ENCODE measurements at places on chromosomes 2 and 18.

DNA sequence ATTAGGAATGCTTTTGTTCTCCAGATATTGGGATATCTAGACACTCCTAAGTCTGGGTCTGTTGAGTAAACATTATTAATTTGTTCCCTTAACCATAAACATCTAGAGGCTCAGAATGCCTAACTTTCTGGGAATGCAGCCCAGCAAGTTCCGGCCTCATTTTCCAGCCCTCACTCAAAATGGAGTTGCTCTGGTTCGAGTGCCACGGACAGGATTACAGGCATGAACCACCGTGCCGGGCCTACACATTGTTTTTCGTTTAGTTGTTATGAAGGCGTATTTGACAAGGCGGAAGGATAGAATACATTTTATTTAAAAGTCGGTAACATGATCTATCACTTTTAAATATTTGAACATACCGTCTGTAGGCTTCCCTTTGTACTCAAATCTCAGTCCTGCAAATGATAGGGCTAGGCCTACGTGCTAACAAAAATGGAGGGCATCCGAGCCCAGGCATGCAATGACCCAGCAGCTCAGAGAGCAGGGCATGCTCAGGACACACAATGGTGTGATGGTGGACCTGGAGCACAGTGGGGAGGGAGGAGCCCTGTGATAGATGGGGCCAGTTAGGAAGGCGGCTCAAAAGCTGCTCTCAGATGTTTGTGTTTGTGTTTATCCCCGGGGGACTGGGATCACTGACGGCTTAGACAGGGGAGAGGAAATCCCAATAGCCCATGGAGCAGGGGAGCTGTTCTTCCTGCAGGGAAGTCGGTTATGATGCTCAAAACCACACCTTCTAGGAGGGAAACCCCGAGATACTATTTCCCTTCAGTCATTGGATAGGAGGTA, 2.9 kb upstream of the SCYGR1 start:
- DNase-seq, result no peak

DNA sequence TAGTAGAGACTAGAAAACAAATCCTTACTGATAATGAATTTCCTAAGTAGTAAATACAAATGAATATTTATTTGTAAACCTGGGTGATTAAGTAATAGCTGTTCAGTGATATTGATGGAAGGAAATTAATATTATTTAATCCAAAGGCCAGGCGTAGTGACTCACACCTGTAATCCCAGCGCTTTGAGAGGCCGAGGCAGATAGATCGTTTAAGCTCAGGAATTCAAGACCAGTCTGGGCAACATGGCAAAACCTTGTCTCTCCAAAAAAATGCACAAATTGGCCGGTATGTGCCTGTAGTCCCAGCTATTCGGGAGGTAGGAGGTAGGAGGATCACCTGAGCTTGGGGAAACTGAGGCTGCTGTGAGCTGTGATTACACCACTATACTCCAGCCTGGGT, 228.2 kb downstream of the NEDD4L start:
- no peak for DNase-seq

GRCh38 chr2:223797811-223798721, 39.3 kb downstream of the AP1S3 start:
- DNase-seq, result no peak

- no peak for DNase-seq
Observed at GRCh38 chr2:143564419-143564818, 435.2 kb downstream of the ARHGAP15 start.

DNA sequence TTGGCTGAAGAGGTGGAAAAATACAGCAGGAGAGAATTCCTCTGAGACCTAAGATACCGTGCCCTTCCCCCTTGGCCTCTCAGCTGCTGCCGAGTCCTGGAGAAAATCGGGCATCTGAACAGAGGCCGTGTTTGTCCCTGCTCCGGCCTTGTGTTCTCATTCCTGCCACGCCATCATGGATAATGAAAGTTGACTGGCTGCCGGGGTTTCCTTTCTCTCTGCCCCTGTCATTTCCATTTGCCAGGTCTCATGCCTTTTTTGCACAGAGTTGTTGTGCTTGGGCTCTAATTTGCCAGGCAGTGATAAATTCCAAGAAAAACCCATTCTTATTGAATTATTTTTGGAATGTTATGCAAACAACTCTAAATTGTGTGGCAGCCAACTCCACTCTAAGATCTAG, 496.9 kb upstream of the TNP1 start:
- no peak for DNase-seq

DNA sequence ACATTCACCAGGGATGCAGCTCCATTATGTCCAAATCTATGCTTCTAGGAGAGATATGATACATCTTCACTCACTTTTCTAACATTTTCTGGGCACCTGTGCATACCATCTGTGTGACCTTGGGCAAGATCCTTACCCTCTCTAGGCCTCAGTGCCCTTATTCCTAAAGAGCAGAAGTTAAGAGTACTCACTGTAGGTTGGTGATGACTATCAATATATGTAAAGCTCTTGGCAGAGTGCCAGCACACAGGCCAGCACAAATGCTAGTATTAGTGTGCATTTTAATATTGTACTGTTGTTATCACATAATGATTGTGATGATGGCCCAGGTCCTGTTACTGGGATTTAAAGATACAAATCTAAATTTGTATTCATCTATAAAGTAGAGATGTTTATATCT, 199.2 kb downstream of the RAD51AP2 start:
- DNase-seq, result no peak

GRCh38 chr2:121662656-121663055, 13.4 kb upstream of the CLASP1 start:
- no peak for DNase-seq

DNA sequence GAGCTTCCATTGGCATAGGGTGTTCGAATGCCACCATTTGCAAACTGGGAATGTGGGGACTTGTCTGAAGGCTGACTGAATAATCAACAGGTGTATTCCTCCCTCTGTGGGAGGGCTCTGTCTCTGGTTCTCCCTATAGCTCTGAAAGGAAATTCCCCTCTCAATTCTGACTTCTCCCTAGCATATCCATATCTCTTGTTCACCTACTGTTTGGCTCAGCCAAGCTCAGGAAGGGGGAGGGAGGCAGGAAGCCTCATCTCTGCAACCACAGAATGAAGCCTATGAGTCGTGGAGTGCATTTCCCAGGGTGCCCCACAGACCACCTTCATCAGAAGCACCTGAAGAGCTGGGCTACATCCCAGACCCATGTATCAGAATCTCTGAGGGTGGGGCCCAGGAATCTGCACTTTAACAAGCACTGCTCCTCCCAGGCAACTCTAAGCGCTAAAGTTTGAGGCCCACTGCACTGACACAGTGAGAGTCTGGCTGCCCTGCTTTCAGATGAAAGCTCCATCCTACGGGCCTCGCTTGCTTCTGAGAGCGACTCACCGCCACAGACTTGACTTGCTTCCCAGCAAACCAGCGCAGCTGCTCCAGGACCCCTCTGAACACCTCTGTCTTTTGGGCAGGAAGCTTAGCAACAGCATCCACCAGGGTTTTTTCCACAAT, 32.0 kb downstream of the XDH start:
- DNase-seq, result no peak

GRCh38 chr18:13612196-13612997, 114.0 kb downstream of the FAM210A start:
- DNase-seq, result peak; percentile 81

DNA sequence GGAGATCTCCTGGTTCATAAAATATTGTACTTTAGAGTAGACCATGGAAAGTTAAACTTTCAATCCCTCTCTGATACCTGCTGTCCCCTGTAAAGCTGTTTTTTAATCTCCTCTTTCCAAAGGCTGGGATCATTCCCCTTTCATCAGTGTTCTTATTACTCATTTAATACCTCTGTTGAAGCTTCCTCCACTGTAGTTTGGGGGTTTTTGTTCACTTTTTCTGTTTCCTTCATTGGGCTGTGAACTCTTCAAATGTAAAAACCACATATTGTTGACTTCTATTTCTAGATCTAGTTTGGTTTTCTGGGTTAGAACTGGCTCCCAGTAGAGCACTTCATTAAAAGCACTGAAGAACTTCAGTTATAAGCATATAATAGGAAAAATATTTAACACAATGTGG, 598.1 kb downstream of the RNF144A start:
- DNase-seq, result no peak

DNA sequence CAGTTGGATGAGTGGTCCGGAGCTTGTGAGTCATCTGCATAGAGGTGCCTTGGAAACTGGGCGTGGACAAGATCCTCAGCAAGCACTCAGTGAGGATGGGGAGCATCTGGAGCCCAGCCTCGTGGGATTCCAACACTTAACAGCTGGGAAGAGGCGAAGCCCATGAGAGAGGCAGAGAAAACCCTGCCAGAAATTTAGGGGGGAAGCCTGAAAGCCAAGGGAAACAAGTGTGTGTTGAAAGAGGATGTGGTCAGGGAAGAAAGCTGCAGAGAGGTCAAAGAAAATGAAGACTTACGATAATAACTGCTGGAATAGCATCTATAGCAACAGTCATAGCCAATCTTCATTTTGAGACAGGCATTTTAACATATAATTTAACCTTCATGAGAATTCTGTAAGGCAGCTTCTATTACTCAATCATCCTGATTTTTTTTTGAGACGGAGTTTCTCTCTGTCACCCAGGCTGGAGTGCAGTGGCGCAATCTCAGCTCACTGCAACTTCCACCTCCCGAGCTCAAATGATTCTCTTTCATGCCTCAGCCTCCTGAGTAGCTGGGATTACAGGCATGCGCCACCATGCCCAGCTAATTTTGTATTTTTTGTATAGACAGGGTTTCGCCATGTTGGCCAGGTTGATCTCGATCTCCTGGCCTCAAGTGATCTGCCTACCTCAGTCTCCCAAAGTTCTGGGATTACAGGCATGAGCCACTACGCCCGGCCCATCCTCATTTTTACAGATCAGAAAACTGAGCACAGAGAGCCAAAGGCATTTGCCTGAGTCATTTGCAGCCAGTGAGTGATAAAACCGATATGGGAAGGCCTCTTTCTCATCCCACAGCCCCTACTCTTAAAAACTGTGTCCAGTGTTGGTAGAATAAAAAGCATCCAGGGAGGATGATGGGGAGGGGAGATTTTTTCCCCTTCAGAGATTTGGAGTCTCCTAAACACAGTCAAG, 214.4 kb upstream of the EPAS1 start:
- DNase-seq, result no peak

DNA sequence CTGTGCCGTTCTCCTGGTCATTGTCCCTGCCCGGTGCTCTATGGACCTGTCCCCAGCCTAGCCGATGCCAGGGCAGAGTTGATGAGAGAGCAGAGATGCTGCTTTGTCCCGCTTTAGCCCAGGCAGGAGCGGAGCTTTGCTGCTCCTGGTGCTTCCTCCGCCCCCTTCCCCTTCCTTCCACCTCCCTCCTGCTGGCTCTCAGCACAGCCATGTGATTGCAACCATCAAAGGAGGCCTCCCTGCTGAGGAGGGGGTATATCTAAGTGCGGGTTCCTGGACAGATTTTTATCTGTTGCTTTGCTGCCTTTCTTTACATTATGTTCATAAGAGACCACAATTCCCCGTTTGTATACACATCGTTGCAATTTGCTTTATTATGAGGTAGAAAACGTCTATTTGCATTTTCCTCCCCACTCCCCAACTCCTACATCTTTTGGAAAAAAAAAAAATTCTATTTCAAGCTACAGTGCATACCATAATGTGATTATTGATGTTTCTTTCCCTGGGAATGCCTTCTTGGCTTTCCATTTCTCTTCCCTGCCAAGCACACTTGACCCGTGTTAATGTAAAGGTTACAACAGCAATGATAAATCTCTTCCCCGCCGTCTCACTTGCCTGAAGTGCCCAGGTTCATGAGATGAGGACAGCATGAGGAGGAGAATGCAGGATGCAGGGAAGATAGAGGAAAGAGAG, 25.4 kb downstream of the ALPK2 start:
- DNase-seq, result no peak

DNA sequence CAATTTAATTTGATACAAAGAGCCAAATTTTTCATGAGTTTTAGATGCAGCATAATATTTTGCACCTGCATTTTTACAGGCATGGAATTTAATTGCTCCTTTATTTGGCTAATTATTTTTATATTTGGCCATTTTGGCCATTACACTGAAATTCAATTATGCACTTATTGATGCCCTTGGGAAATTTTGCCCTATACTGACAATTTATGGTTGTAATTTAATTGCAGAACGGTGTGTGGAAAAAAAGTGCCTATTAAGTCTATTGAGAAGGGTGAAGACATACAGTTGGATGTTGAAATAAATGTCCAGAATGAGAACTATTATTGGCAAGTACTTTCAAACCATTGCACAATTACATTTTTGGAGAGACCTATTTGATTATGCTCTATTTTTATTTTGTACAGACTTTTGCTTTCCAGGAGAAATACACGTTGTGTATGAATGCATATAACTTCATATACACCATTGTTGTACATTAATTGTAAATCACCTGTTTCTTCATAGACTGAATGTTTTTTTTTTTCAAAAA, 1319.3 kb upstream of the CDH2 start:
- no peak for DNase-seq

GRCh38 chr2:135255208-135255607, 203.1 kb downstream of the RAB3GAP1 start:
- DNase-seq, result no peak

DNA sequence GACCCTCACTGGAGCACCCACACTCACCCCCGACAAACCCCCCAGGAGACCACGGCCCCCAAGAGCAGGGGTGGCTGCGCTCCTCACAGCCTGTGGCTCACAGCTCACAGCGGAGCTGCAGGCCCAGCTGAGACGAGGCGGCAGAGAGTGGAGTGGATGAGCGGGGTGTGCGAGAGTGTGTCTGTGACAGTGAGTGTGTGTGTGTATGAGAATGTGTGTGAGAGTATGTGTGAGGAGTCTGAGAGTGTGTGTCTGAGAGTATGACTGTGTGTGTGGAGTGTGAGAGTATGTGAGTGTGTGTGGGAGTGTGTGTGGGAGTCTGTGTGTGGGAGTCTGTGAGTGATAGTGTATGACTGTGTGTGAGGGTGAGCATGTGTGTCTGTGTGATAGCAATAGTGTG, 55.3 kb upstream of the ID2 start:
- peak; percentile 24 for DNase-seq

- no peak for DNase-seq
Observed at GRCh38 chr18:24016643-24017042, 2.1 kb downstream of the TTC39C start.

DNA sequence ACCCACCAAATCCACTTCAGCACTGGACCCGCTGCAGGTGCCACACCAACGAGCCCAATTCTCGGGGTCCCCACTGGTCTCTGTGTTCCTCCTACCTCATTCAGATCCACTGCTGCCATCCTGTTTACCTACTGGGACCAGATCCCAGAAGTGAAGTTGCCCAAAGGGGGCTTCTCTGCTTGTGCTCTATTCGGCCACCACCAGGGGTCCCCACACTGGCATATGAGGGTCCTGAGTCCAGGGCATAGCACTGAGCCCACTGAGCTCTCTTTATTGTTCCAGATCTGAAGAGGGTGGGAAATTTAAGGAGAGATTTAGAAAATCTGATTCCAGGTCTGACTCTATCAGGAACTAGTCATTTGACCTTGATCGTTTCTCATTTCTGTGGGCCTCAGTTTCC, 2.4 kb downstream of the GPR45 start:
- DNase-seq, result no peak

- DNase-seq, result no peak
Observed at GRCh38 chr2:97739020-97739892, 25.9 kb downstream of the ZAP70 start.

GRCh38 chr2:49836017-49836416, 681.7 kb upstream of the FSHR start:
- DNase-seq, result no peak
